ENCODE measurements at places on chromosomes 3 and 15. TPM values are rescaled to one million over a fixed set of nuclear protein-coding genes. Genes with fewer than 3 reads are reported as not detected.

GRCh38 chr3:152745646-152746045 lies 89.3 kb upstream of the P2RY1 start:
- DNase-seq: no peak

GRCh38 chr3:189132839-189133238 lies 38.9 kb upstream of the TPRG1 start:
- no peak for DNase-seq

DNA sequence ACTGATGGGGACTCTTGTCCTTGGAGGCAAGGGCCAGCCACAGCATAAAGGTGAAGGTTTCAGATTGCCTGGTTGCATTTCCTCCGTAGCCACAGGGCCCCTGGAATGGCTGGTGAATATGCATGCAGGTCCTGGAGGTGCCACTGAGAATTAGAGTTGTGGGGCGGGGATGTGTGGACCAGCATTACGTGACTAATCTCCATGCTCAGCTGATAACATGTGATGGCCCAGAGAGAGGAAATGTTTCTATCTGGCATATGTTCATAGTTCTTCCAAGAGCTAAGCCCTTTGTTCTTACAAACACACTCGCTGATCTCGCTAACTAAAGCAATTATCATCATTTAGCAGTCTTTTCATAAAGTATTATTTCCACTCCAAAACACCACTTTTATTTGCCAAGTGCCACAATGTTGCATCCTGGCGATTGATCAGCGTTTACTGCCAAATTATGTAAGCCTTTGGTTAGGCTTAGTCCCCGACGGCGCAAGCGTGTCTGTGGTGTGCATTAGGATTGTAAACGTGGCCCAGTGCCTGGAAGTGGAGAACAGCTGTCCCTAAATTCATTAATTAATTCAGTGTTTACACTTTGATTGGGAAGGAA lies 55.9 kb downstream of the CGNL1 start:
- DNase-seq: no peak

DNA sequence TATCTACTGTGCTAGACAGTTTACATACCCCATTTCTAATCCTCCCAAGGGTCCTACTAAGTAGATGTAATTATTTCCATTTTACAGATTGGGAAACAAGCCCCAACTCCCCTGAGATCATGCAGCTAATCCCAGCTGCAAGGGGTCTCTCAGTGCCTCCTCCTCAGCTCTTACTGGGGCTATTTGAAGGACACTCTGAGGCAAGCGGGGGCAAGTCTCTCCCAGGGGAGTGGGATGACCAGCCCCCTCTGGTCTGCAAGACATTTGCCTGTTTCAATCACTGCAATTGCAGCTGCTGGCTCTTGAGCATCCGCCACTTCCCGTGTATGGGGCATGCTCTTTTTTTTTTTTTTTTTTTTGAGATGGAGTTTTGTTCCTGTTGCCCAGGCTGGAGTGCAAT lies 11.4 kb downstream of the LAMP3 start:
- DNase-seq: no peak

PGBD4 gene
- 1.3 TPM for total RNA-seq

Measured in Calu3 (cell line).